Natural killer cell (primary cell): ENCODE measurements at places on chromosomes 5 and 9.

- H3K27ac ChIP-seq, result no peak overlapping the region
- H3K4me3 ChIP-seq, result no peak overlapping the region
- no peaks in the 10 kb centered on the region for H3K4me1 ChIP-seq
- DNase-seq, result no peak
- no peaks in the 10 kb centered on the region for H3K36me3 ChIP-seq
- no peaks in the 10 kb centered on the region for H3K27me3 ChIP-seq
Observed at GRCh38 chr9:12784461-12785259, 9.8 kb downstream of the LURAP1L start.

DNA sequence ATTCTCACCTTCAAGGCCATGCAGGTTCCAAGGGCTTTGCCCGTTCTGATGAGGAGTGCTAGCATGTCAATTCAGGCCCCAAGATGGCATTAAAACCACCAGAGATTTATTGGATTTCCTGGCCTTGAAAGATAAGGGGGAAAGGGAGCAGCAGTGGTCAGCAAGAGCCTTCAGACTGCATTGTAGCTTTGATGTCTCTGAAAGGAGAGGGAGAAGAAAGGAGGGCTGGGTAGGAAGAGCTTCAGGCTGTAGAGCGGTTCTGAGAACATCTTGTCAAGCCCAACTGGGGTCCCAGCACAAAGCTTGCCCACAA is 41.8 kb upstream of the FGF1 start:
- H3K27ac ChIP-seq, result no peak overlapping the region
- no peak for DNase-seq
- H3K27me3 ChIP-seq, result no peaks in the 10 kb centered on the region
- no peak overlapping the region for H3K4me3 ChIP-seq

DNA sequence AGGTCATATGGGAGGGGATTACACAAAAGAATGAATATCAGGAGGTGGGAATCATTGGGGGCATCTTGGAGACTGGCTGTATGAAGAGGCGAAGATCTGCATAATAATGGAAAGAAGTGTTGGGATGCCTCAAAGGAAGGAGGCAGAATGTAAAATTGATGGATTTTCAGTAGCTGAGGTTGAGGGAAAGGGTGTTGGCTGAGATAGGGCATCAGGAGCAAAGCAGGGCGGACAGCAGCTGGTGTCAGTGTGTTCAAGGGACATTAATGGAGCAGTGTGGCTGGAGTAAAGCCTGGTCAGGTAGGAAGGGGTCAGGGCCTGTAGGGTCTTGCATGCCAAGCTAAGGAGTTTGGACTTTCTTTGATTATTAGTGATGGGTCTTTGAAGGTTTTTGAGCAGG is 65.2 kb upstream of the TNFAIP8 start:
- no peak overlapping the region for H3K4me3 ChIP-seq
- peak overlapping the region; percentile 12 for H3K27ac ChIP-seq
- H3K36me3 ChIP-seq, result no peaks in the 10 kb centered on the region
- peaks cover 33% of the 10 kb centered on the region for H3K4me1 ChIP-seq
- no peak for DNase-seq

DNA sequence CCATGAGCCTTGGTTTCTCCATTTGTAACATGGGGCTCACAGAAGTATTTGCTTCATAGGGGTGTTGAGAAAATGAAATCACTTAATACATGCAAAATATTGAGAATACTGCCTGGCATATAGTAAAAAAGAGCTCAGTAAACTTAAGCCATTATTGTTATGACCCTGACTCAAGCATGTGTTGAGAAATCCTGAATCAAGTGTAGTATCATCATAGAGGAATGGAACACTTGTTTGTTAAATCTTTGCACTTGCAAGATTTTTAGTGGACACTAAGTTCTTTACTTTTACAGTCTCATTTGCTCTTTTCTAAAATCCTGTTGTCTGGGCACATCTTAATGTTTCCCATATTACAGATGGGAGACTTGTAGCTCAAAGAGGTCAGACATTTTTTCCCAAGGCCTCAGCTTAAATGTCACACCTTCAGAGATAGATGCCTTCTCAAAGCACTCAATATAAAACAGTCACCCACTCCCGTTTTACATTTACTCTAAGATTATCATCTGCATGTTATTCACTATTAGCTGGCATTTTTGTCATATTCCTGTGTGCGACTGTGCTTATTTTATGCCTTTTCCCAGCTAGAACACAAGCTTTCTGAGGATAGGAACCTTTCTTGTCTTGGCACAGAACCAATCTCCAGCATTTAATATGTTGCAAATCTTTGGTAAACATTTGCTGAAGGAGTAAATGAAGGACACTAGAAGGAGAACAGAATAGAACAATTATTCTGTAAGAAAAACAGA is 250.0 kb upstream of the TNC start:
- H3K36me3 ChIP-seq, result no peaks in the 10 kb centered on the region
- no peak overlapping the region for H3K27ac ChIP-seq
- H3K4me3 ChIP-seq, result no peak overlapping the region
- H3K27me3 ChIP-seq, result no peaks in the 10 kb centered on the region
- no peak for DNase-seq

GRCh38 chr5:158074992-158075769 is 216.2 kb upstream of the CLINT1 start:
- no peaks in the 10 kb centered on the region for H3K36me3 ChIP-seq
- H3K4me1 ChIP-seq, result no peaks in the 10 kb centered on the region
- no peak overlapping the region for H3K27ac ChIP-seq
- DNase-seq, result peak; percentile 19

GRCh38 chr5:5705010-5705409 is 282.5 kb downstream of the ICE1 start:
- no peaks in the 10 kb centered on the region for H3K36me3 ChIP-seq
- DNase-seq, result no peak
- no peaks in the 10 kb centered on the region for H3K27me3 ChIP-seq
- no peaks in the 10 kb centered on the region for H3K4me1 ChIP-seq

DNA sequence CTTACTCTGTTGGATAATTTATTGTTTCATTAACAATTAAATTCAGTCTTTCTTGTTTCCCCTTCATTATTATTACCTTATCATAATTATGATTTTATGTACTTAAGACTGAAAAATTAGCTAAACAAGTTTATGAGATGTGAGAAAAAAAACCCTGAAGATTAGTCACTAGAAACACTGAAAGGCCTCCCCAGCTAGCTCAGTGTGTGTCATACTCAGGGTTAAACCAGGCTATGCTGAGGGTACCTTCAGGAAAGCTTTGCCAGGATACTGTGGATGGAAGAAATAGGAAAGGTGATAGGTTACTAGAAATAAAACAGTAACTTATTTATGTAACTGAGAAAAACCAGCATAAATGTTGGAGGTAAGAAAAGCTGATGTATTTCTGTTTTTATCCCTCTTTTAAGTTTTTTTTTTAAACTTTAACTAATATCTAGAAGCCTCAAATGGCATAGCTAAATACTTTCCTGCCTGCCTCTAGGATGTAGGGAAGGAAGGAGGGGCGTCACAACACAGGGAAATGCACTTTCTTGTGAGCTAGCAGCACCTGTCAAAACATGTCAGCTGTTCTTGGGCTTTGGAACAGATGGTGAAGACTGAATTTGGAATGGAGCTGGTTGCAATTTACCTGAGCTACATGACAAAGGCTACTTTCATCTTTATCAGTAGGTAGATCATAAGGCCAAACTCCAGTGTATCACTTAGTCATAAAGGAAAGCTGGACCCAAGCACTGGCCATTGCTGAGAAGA is 24.2 kb downstream of the NMRK1 start:
- no peak for DNase-seq
- no peaks in the 10 kb centered on the region for H3K27me3 ChIP-seq
- H3K4me3 ChIP-seq, result no peak overlapping the region

DNA sequence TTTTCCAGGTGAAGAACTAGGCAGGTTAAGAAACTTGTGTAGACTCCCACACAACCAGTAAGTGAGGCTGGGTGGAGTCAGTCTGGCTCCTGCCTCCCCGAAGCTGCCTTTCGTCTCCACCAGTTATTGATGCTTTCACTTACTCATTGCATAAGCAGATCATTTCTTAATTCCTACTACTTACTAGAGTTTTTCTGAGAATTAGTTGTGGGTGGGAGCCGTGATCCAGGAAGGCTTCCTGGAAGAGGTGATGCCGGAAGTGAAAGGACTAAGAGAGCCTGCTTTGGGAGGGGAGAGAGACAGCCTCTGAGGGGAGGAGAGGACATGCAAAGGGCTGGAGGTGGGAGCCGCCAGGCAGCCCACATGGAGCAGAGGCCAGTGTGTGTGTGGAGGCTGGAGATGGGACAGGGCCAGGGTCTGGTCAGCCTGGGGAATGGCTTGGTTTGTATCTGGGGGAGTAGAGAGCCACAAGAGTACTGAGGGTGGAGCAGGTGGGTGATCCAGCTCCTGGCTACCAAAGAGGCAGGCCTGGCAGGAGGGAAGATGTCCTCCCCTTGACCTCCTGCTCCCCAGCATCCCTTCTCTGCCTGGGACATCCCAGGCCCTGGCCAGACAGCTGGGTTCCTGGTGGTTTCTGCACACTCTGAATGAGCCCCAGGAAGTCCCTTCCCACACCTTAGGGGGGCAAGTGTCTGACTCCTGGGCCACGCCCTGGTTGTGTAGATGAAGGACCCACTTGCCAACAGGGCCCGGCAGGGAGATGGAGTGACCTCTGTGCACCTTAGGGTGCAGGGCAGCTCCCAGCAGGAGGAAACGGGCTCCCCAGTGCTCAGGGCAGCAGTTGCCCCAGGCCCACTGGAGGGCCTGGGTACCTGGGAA is 12.2 kb upstream of the CARD19 start:
- H3K27ac ChIP-seq, result no peak overlapping the region
- H3K4me3 ChIP-seq, result no peak overlapping the region
- H3K27me3 ChIP-seq, result peaks cover 6% of the 10 kb centered on the region
- H3K4me1 ChIP-seq, result peaks cover 18% of the 10 kb centered on the region

DNA sequence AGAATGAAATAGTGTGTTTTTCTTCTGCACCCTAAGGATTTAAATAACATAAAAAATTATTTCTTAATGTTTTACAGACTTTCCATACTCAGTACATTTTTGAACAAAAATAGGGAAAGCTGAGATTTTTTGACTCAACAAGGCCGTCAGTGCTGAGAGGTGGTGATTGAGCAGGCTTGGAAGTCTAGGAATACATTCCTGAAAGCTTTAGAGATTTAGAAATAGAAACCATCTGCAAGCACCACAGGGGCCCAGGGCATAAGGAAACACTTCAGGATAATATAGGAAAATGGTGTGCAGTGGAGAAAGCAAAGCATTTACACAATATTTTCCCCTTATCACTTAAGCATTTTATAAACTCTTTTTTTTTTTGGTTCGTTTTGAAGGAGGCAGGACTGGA is 5.2 kb downstream of the BASP1 start:
- H3K4me3 ChIP-seq, result no peak overlapping the region
- peaks cover 14% of the 10 kb centered on the region for H3K4me1 ChIP-seq
- DNase-seq, result no peak
- H3K27ac ChIP-seq, result no peak overlapping the region
- H3K36me3 ChIP-seq, result no peaks in the 10 kb centered on the region
- no peaks in the 10 kb centered on the region for H3K27me3 ChIP-seq

- DNase-seq, result no peak
- no peak overlapping the region for H3K4me3 ChIP-seq
- H3K36me3 ChIP-seq, result no peaks in the 10 kb centered on the region
- H3K4me1 ChIP-seq, result no peaks in the 10 kb centered on the region
- H3K27me3 ChIP-seq, result no peaks in the 10 kb centered on the region
Observed at GRCh38 chr5:170601619-170602018, 97.8 kb downstream of the KCNIP1 start.

DNA sequence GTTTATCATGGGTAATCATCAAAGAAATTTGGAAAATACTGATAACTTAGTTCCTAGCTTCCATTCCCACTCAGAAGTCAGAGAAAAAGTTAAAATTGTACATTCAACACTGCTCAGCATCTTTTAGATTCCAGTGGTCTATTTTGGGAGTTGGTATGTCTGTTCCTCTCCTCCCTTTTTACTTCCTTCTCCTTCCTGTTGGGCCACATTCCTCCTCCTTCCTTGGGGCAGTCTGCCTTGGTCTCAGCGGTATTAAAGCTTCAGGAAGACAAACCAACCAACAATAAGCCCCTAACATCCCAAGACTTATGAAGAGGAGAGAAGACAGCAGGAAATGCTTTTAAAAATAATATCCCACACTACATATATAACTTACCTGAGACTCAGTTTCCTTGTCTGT is 49.9 kb upstream of the SSBP2 start:
- no peak for DNase-seq
- H3K4me3 ChIP-seq, result no peak overlapping the region
- H3K27ac ChIP-seq, result no peak overlapping the region
- no peaks in the 10 kb centered on the region for H3K27me3 ChIP-seq

DNA sequence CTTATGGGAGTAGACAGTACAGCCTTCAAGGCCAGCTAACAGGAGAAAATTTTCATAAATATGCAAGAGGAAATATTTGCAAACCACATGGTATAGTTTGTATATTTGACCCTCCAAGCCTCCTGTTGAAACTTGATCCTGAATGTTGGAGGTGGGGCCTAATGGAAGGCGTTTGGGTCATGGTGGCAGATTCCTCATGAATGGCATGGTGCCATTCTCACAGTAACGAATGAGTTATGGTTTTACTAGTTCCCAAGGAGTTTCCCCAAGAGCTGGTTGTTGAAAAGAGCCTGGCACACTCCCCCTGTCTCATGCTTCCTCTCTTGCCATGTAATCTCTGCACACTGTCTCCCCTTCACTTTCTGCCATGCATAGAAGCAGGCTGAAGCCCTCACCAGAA is 3.3 kb upstream of the PAIP1 start:
- H3K27me3 ChIP-seq, result no peaks in the 10 kb centered on the region
- H3K4me1 ChIP-seq, result peaks cover 13% of the 10 kb centered on the region
- no peak overlapping the region for H3K27ac ChIP-seq
- no peak overlapping the region for H3K4me3 ChIP-seq
- H3K36me3 ChIP-seq, result no peaks in the 10 kb centered on the region
- DNase-seq, result no peak

- H3K36me3 ChIP-seq, result no peaks in the 10 kb centered on the region
- no peaks in the 10 kb centered on the region for H3K4me1 ChIP-seq
- no peaks in the 10 kb centered on the region for H3K27me3 ChIP-seq
- H3K4me3 ChIP-seq, result no peak overlapping the region
Observed at GRCh38 chr9:117722108-117722761, 18.0 kb downstream of the TLR4 start.

GRCh38 chr9:10366171-10366779 is 246.5 kb downstream of the PTPRD start:
- H3K27ac ChIP-seq, result no peak overlapping the region
- no peaks in the 10 kb centered on the region for H3K27me3 ChIP-seq
- no peaks in the 10 kb centered on the region for H3K4me1 ChIP-seq
- no peak for DNase-seq
- no peak overlapping the region for H3K4me3 ChIP-seq

- peaks cover 24% of the 10 kb centered on the region for H3K27me3 ChIP-seq
- H3K4me1 ChIP-seq, result peaks cover 6% of the 10 kb centered on the region
- no peak within 1 kb of the TSS for H3K4me3 ChIP-seq
- no peak within 1 kb of the TSS for H3K27ac ChIP-seq
- no peak for DNase-seq
- no peaks in the 10 kb centered on the region for H3K36me3 ChIP-seq
Observed at GRCh38 chr9:22446589-22446949, at the start of gene DMRTA1. TSS of gene DMRTA1 (plus strand) at chr9:22446824. CDS start at chr9:22447066, 242 bp downstream.

GRCh38 chr9:79764374-79764773 is 192.6 kb downstream of the TLE4 start:
- no peaks in the 10 kb centered on the region for H3K27me3 ChIP-seq
- H3K4me3 ChIP-seq, result no peak overlapping the region
- no peak overlapping the region for H3K27ac ChIP-seq
- H3K36me3 ChIP-seq, result no peaks in the 10 kb centered on the region

GRCh38 chr9:92385953-92386352 is 18.4 kb downstream of the OGN start:
- H3K4me1 ChIP-seq, result no peaks in the 10 kb centered on the region
- H3K27ac ChIP-seq, result no peak overlapping the region
- H3K27me3 ChIP-seq, result no peaks in the 10 kb centered on the region

GRCh38 chr9:115531410-115532125 is 413.6 kb upstream of the TNC start:
- no peak overlapping the region for H3K27ac ChIP-seq
- no peaks in the 10 kb centered on the region for H3K4me1 ChIP-seq
- H3K36me3 ChIP-seq, result no peaks in the 10 kb centered on the region
- DNase-seq, result no peak
